Liver (tissue), 10 donors: ENCODE measurements at places on chromosomes 7 and 10. TPM values are rescaled to one million over a fixed set of nuclear protein-coding genes. Genes with fewer than 3 reads are reported as not detected.

Gene MALRD1
- total RNA-seq: 0.59 TPM

Gene MAGI2
- 4.1 TPM for total RNA-seq

Gene ZCCHC24
- 23.9 TPM for total RNA-seq

- peaks cover 49% of the 10 kb centered on the region for H3K4me1 ChIP-seq
- H3K36me3 ChIP-seq: no peaks in the 10 kb centered on the region
- peak overlapping the region; percentile 1 for H3K4me3 ChIP-seq
Measured at GRCh38 chr7:44881610-44882009, 3.7 kb downstream of the PURB start.

Gene PDE6C
- total RNA-seq: not detected

GRCh38 chr10:24444337-24444736 lies 235.4 kb downstream of the KIAA1217 start:
- H3K4me1 ChIP-seq: peaks cover 9% of the 10 kb centered on the region
- H3K27ac ChIP-seq: no peak overlapping the region
- DNase-seq: no peak
- no peaks in the 10 kb centered on the region for H3K36me3 ChIP-seq

Gene ZNF33B
- 16.0 TPM for total RNA-seq

Gene ADRA2A
- total RNA-seq: 0.19 TPM

DNA sequence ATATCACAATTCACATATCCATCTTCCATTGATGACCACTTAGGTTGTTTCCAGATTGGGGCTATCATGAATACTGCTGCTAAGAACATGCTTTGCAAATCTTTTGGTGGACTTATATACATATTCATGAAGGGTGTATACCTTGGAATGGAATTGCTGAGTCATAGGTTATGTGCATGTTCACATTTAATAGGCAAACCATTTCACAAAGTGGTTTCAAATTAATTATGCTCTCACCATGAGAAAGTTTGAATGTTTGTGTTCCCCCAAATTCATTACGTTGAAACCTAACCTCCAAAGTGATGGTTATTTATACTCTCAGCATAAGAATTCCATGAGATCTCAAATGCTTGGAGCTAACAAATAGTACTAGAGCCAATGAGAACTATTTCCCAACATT lies 86.4 kb downstream of the VPS41 start:
- H3K4me3 ChIP-seq: no peak overlapping the region
- DNase-seq: no peak
- no peaks in the 10 kb centered on the region for H3K27me3 ChIP-seq
- H3K27ac ChIP-seq: no peak overlapping the region
- no peaks in the 10 kb centered on the region for H3K36me3 ChIP-seq
- peaks cover 2% of the 10 kb centered on the region for H3K4me1 ChIP-seq
